ENCODE measurements at places on chromosomes 3 and 15.
A peak's percentile ranks its signal among the peaks of the same experiment; 100 is the strongest.

DNA sequence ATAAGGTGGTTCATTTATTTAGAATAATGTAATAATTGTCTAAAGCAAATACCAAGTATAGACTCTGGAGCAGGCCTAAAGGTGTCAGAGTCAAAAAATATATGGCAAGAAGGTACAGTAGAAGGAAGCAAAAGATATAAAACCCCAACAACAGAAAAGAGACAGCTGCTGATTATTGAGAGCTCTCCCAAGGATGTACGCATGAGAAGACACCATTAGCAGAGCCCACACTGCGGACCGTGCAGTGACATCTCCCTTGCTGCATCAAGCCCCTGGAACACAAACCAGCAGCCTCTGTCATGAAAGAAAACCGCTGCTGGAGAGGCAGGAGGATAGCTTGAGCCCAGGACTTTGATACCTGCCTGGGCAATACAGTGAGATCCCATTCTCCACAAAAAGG is 18.0 kb upstream of the SLC6A20 start:
- DNase-seq = no peak

DNA sequence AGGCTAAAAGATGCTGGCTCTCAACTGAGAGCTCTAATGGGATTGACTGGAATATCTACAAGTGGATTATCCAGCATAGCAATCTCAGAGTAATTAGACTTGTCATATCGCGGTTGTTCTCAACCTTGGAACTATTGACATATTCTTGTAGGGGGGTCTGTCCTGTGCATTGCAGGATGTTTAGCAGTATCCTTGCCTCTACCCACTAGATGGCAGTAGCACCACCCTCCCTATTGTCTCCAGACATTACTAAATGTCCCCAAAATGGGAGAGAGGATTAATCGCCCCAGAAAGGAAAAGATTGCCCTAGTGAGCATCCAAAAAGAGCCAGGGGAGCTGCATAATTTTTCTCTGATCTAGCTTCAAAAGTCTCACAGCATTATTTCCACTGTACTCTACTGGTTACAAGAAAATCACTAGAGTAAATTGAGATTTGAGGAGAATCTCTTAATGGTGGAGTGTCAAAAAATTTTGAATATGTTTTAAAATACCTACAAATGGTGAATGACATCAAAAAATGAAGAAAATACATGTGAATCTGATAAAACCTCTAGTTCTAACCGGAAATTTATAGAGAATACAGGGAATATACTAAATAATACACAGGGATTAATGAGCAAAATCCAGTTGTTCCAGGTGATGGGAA is 388.2 kb upstream of the AGTR1 start:
- DNase-seq = no peak

DNA sequence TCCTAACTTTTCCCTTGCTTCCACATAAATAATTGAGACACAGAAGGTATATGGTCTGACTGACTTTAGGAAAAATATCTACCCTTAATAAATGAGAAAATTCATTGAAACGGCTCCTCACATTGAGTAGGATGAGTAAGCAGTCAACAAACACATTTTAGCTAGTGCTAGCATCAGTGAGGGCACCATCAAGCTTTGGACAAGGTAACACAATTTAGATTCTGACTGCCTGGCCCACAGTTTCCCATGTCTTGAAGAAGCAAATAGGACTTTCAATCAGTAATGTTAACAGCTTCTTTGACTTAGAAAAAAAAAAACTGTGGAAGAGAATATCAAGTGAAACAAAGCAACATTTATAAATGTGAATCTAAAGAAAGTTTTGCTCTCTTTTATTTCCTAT is 70.1 kb upstream of the MBNL1 start:
- no peak for DNase-seq

DNA sequence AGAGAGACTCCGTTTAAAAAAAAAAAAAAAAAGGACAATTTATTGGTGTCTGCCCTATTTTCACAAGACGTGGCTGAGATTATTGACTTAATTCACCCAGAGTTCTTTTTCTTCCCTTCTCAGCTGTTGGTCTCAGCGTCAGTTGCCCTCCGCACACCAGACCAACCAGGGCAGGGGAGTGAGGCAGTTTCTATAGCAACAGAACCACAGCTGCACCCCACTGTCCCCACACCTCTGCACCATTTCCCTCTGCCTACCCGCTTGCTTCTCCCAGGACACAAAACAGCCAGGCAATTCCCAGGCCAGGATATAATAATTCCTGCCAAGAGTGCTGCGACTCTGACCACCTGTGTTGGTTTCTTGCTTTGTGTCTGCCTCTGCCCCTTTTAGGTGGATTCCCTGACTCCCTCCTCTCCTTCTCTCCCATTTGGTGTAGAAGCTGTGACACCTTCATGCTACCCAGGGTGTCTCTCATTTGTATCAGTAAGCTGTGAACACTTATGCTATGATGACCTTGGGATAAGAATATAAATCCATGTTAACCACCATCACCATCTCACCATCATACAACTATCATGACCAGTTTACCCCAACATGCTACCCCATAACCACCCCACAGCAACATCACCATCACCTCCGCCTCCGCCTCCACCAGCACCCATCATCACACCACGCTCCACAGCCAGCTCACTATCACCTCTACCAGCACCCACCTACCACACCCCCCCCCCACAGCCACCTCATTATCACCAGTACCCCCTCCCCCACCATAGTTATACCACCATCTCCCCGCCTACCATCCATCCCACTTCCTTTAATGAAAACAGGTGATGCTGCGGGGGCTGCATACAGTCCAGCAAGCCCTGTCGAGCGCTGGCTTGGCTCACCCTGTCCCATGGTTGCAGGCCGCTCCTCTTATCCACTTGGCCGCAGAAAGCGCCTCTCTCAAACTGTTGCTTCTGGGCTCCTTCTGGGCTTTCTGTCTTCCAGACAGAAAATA is 589 bp downstream of the EPB42 start:
- DNase-seq = no peak

- DNase-seq = no peak
These were observed 39.5 kb downstream of the ITPR1 start for GRCh38 chr3:4532535-4533112.

DNA sequence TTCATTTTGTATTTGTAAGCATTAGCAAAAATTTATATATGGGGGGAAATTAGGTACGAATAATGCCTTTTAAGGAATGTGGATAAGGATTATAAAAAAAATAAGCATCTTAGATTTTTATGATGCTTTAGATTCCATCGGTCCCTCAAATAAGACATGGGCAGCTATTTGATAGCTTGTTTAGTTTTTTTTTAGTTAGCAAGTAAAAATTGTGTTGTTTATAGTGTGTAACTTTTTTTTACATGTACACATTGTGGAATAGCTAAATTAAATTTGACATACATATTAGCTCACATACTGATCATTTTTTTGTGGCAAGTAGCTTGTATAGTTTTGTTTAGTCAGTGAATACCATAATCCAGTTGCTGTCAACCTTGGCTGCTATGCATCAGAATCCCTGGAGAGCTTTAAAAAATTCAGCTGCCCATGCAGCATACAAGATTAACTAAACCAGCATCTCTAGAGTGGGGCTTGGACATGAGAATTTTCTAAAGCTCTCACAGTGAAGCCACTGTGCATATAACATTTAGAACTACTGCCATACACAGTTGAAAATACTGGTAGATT is 53.9 kb downstream of the TMOD3 start:
- DNase-seq = no peak

DNA sequence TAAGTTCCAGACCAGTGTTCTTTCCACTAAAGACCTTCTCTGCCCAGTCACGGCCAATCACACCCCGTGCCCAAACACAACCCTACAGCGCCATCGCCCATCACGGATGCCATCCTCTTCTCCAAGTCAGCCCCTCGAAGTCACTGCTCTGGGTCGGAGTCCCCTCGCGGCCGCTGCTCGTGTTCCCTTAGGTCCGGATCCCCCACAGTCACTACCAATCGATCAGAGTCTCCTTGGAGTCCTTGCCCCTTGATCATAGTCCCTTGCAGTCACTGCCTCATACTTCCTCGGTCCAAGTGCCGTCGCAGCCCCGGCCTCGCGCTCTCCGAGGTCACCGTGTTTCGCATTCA is 461 bp downstream of the PCYT1A start:
- DNase-seq = peak; percentile 13

DNA sequence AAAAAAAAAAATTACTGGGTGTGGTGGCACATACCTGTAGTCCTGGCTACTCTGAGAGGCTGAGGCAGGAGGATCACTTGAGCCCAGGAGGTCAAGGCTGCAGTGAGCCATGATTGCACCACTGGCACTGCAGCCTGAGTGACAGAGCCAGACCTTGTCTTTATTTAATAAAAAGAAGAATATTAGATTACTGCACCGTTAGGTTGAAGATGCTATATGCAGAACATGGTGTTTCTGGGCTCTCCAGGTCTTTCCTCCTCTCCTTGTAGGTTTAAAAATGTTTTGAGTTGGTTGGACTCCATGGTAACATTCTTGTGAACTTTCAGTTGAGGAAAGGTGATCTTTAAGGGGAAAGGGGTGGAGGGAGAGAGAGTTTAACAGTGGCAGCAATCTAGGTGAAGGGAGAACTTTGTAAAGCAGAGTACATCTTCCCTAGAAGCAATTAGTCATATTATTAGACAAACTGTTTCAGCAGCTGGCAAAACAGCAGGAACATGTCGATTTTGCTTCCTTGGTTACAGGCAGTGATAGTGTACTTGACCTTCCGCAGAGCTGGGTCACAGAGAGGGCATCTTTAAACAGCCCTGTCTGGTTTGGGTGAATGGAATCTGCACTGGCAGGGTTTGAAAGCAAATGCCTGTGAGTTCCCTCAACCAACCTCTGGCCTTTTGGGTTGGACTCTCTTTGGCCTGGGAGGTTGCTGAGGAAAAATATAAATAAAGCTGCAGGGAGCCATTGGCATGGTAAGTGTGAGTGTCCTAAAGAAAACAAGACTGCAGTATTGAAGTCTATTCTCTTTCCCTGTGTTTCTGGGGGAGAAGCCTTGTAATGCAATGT is 42.8 kb downstream of the NR2C2 start:
- DNase-seq = no peak
